HEK293T (cell line): ENCODE measurements at places on chromosomes 3 and 15.

GRCh38 chr3:4099607-4100006 is 203.6 kb upstream of the SETMAR start:
- no peak for DNase-seq

DNA sequence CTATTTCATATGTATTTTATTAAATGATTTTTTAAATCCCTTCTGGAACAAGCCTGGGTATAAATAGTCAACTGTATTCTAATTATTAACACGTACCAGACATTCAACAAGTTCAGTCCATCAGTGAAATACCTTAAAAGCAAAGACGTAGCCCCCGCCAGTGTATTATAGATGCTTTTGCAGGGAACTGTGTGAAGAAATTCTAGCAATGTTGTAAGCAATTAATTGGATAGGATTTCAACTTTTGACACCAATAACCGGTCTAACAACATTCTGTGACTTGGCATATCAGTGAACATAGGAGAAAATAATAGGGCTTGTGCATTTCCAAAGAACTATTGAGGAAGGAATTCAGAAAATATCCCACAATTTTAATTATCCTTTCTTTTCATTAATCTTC is 67.2 kb upstream of the TGFBR2 start:
- no peak for DNase-seq

- DNase-seq = no peak
These were observed 45.2 kb downstream of the LRCH3 start for GRCh38 chr3:197836244-197836643.

GRCh38 chr3:189288348-189289235 is 116.8 kb downstream of the TPRG1 start:
- DNase-seq = no peak

GRCh38 chr15:98855067-98855814 is 152.4 kb downstream of the PGPEP1L start:
- no peak for DNase-seq

- no peak for DNase-seq
These were observed 156.1 kb downstream of the ALDH1A2 start for GRCh38 chr15:57909388-57909787.

DNA sequence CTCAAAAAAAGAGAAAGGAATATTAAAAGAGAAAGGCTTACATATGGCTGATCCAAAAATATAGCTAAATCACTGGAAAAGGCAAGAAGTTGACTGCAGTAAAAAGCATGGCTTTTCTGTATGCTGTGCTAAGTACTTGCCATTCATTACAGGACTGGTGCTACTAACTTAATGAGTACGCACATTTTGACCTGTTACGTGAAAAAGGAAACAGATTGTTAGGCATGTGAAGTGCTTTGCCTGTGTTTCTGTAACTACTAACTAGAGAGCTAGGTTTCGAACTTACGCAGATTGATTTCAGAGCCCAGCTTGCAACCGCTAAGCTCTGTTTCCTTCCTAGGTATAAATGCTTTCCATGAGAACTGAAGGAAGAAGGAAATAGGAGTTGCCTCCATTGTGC is 2.8 kb downstream of the TRNT1 start:
- DNase-seq = no peak

DNA sequence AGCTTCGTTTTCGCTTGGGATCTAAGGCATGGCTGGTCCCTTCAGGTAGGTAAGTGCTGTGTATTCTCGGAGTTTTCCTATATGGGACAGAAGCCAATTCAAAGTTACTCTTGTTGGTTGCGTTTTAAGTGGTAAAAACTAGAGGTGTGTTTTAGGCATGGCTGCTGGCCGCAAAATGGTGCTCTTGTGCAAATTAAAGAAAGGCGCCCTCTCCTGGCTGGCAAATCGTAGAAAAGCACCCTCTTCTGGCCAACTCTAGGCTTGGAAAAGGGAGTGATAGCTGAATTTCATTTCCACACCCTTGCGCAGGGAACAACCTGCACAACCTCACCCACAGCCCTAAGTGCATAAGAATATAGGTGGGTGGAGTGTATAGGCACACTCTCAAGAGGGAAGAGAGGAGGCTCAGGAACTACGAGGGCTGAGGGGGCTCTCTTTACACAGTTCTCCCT is 23.5 kb downstream of the DRD3 start:
- DNase-seq = peak; percentile 44
